T-cell (primary cell): ENCODE measurements at places on chromosomes 2 and 18. TPM values are rescaled to one million over a fixed set of nuclear protein-coding genes. Genes with fewer than 3 reads are reported as not detected.

DNA sequence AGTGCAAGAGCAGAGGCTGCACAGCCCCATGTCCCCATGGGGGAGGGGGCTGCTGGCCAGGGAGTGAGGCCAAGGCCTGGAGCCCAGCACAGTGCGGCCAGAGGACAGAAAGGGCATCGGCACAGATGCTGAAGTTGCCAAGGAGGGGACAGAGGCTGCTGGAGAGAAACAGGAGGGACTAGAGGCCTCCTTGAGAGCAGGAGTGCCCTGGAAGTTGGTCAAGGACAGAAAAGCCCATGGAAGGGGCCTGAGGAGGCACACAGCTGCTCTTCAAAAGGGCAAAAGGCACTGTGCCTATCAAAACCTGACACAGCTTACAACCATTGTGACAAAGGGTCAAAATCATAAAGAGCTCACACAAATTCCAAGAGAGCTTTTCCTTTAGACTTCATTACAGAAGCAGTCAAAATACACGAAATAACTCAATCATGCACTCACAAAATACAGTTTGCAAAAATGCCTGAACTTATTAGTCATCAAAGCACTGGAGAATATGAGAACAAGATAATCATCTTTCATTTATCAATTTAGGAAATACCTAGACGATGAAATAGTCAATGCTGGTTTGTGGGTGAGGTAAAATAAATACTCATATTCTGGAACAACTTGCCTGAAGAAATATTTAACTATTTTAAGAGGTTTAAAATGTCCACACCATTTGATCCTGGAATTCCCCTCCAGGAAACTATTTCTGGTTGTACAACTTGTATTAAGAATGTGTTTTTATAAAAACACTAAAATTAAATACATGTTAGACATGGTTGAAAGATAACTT is 79.6 kb downstream of the USP40 start:
- no peak overlapping the region for H3K27ac ChIP-seq
- no peak for DNase-seq
- H3K4me1 ChIP-seq, result no peaks in the 10 kb centered on the region
- H3K36me3 ChIP-seq, result peaks cover 50% of the 10 kb centered on the region

GRCh38 chr2:102065675-102066252 is 74.0 kb downstream of the IL1R2 start:
- H3K4me1 ChIP-seq, result no peaks in the 10 kb centered on the region
- no peak for DNase-seq
- no peaks in the 10 kb centered on the region for H3K27me3 ChIP-seq
- no peak overlapping the region for H3K4me3 ChIP-seq
- H3K36me3 ChIP-seq, result no peaks in the 10 kb centered on the region

DNA sequence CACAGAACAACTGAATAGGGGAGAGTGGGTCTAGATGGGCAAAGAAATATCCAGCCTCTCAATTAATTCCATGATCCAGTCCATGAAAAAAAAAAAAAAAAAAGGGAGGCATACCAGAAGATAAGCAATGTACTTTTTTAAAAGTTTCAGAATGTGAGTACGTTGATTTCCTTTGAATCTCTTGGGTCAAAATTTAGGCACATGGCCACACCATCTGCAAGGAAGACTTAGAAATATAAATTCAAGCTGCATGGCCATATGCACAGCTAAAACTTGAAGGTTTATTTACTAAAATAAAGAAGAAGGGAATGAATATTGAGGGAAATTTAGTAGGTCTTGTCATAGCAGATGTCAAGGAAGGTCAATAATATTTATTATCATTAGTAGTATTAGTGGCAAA is 286.5 kb upstream of the CDH7 start:
- H3K27ac ChIP-seq, result no peak overlapping the region
- H3K4me1 ChIP-seq, result no peaks in the 10 kb centered on the region
- no peaks in the 10 kb centered on the region for H3K27me3 ChIP-seq

The MERTK gene
- total RNA-seq, result 0.30 TPM

- no peak overlapping the region for H3K4me3 ChIP-seq
- no peaks in the 10 kb centered on the region for H3K27me3 ChIP-seq
- peaks cover 41% of the 10 kb centered on the region for H3K4me1 ChIP-seq
Observed at GRCh38 chr18:77141401-77142118, 9.0 kb upstream of the MBP start.

- no peak for DNase-seq
- H3K27me3 ChIP-seq, result no peaks in the 10 kb centered on the region
- H3K36me3 ChIP-seq, result no peaks in the 10 kb centered on the region
- H3K27ac ChIP-seq, result no peak overlapping the region
- H3K4me3 ChIP-seq, result no peak overlapping the region
- H3K4me1 ChIP-seq, result no peaks in the 10 kb centered on the region
Observed at GRCh38 chr2:8028981-8029380, 652.9 kb upstream of the ID2 start.

- no peaks in the 10 kb centered on the region for H3K4me1 ChIP-seq
- H3K36me3 ChIP-seq, result no peaks in the 10 kb centered on the region
- no peak overlapping the region for H3K27ac ChIP-seq
- H3K4me3 ChIP-seq, result no peak overlapping the region
- H3K27me3 ChIP-seq, result no peaks in the 10 kb centered on the region
Observed at GRCh38 chr2:182618672-182619079, 97.4 kb upstream of the DNAJC10 start.

The SERPINB3 gene
- total RNA-seq, result not detected

GRCh38 chr2:181499231-181499630 is 42.0 kb downstream of the ITGA4 start:
- peaks cover 5% of the 10 kb centered on the region for H3K36me3 ChIP-seq
- no peaks in the 10 kb centered on the region for H3K4me1 ChIP-seq
- H3K27ac ChIP-seq, result no peak overlapping the region
- no peaks in the 10 kb centered on the region for H3K27me3 ChIP-seq

The OR6B2 gene
- total RNA-seq, result not detected

The CPSF3 gene
- total RNA-seq, result 21.3 TPM

The HOXD13 gene
- total RNA-seq, result not detected

The ANKRD62 gene
- total RNA-seq, result not detected

DNA sequence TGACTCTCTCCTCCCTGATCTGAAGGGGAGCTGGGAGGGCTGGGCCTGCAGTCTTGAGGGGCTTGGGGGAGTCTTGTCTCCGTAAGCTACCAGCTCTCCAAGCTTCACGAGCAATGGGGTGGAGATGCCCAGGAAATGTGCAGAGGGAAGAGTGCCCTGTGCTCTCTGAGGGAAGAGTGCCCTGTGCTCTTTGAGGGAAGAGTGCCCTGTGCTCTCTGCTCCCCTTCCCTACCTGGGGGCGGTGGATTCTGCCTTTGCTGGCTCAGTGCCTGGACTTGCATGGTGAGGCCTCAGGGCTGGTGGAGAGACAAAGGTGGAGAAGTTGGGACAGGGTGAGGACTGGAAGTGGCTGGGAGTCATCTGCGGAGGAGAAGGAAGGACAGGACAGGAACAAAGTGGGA is 72.7 kb downstream of the TWIST2 start:
- no peak for DNase-seq
- no peaks in the 10 kb centered on the region for H3K27me3 ChIP-seq
- no peak overlapping the region for H3K27ac ChIP-seq
- H3K36me3 ChIP-seq, result no peaks in the 10 kb centered on the region
- no peaks in the 10 kb centered on the region for H3K4me1 ChIP-seq

DNA sequence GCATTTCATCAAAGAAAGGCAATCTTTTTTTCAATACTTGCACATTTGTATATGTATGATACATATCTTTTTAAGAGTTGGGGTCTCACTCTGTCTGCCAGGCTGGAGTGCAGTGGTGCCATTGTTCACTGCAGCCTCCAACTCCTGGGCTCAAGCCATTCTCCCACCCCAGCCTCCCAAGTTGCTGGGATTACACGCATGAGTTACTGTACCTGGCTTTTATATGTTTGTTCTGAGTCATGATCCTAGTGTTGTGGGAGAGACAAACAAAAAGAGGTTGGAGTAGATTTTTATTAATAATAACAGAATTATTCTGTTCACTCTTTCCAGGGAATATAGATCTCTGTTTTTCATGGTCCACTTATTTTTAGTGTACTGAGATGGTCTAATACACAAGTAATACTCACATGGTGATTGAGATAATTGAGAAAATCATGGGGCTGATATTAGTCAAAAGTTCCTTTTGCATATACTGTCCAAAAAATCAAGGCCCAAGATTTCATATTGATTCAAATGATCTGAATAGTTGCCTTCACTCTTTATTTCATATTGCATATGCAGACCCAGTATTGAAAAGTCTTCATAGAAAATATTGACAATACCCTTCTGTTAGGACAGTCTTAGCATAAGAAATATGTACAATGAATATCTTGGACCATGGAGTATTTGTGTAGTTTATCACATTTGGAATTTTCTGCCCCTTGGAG is 138.3 kb downstream of the FMNL2 start:
- no peaks in the 10 kb centered on the region for H3K27me3 ChIP-seq
- H3K4me3 ChIP-seq, result no peak overlapping the region
- H3K36me3 ChIP-seq, result no peaks in the 10 kb centered on the region
- DNase-seq, result no peak
- no peak overlapping the region for H3K27ac ChIP-seq

DNA sequence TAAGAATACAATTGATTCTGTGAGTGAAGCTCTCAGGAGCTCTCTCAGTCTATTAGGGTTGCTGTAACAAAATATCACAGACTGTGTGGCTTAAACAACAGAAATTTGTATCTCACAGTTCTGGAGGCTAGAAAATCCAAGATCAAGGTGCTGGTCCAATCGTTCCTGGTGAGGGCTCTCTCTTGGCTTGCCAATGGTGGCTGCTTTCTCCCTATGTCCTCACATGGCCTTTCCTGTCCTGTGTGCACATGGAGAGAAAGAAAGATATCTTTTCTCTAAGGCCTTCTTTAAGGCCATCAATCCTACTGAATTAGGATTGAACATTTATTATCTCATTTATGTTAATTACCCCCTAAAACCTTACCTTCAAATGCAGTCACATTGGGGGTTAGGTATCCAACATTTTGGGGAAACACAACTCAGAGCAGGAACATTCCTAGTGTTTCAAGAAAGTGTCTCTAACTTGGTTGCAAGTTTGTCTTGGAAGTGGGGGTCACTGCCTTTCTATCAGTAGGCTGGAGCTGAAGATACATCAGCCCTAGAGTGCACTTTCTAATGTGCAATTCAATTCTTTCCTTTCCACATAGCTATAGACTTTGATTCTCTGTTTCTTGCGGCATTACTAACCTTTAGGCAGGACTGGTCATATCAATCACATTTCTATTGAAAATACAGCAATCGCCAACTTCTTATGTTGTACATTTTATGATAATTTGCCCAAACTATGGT is 24.8 kb downstream of the TFPI start:
- H3K27me3 ChIP-seq, result no peaks in the 10 kb centered on the region
- no peaks in the 10 kb centered on the region for H3K36me3 ChIP-seq
- no peak for DNase-seq
- H3K4me3 ChIP-seq, result no peak overlapping the region
- H3K4me1 ChIP-seq, result no peaks in the 10 kb centered on the region
- H3K27ac ChIP-seq, result no peak overlapping the region

DNA sequence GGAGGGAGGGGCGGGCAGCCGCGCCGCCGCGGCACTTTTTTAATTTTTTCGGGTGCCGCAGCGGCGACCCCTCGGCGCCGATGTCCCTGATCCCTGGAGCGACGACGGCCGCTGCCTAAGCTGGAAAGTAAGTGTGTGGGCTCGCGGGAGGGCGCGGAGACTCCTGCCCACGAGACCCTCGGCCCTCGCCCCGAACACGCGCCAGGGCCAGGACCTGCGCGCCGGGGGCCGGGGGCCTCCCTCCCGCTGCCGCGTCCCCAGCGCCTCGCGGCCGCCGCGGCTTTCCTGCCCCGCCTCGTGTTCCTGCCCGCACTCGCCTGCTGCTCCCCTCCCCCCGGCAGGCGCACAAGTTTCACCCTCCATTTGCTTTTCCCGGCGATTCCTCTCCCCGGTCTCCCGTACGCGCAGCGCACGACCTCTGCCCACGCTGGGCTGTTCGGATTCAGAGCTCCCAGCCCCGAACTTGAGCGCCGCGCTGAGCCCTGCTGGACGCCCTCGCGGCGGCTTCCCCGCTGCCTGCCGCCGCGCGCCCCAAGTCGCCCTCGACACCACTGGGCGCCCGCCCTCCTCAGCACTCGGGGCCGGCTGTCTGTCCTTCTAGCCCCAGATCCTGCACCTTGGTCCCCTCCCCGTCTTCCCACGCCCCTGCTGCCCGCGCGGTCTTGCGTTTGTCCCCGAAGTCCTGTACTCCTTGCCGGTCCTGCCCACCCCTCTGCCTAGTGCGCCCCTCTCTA is 507 bp downstream of the PKP4 start:
- no peaks in the 10 kb centered on the region for H3K36me3 ChIP-seq
- DNase-seq, result peak; percentile 23
- no peaks in the 10 kb centered on the region for H3K4me1 ChIP-seq
- H3K4me3 ChIP-seq, result peak overlapping the region; percentile 75

- no peaks in the 10 kb centered on the region for H3K4me1 ChIP-seq
- H3K4me3 ChIP-seq, result no peak overlapping the region
- no peak for DNase-seq
- H3K27ac ChIP-seq, result no peak overlapping the region
- no peaks in the 10 kb centered on the region for H3K36me3 ChIP-seq
- H3K27me3 ChIP-seq, result no peaks in the 10 kb centered on the region
Observed at GRCh38 chr2:2134037-2134436, 197.0 kb downstream of the MYT1L start.

GRCh38 chr2:80288576-80288975 is 16.0 kb downstream of the LRRTM1 start:
- H3K36me3 ChIP-seq, result no peaks in the 10 kb centered on the region
- no peak for DNase-seq
- H3K27ac ChIP-seq, result no peak overlapping the region
- H3K4me3 ChIP-seq, result no peak overlapping the region
- H3K27me3 ChIP-seq, result no peaks in the 10 kb centered on the region

DNA sequence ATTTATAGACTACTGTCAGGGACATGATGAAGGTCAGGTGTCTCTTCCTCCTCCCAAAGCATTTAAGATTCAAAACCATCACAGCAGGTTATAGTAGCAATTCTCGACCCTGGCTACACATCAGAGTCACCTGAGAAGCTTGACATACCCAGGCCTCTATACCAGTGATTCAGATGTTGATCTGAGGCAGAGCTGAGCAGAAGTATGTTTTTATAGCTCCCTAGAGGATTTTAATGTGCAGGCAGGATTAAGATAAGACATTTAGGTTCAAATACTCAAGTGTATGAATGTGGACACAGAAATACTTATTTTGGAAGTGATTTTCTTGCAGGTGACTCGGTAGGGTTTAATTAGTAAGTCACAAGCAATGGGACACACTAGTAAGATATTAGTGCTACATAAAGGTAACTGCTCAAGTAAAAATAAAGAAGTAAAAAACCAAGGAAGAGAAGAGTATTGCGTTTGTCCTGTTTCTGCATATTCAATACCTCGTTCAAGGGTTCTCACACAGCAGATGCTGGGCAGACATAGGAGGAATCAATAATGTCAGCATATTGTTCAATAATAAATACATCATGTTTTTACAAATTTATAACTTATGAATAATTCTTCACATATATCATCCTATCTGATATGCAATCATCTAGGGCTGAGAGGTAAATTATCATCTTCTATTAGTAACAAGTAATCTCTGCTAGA is 7.0 kb downstream of the GCFC2 start:
- no peak for DNase-seq
- H3K27ac ChIP-seq, result no peak overlapping the region
- no peak overlapping the region for H3K4me3 ChIP-seq
